ENCODE measurements at places on chromosomes 1 and 21.

DNA sequence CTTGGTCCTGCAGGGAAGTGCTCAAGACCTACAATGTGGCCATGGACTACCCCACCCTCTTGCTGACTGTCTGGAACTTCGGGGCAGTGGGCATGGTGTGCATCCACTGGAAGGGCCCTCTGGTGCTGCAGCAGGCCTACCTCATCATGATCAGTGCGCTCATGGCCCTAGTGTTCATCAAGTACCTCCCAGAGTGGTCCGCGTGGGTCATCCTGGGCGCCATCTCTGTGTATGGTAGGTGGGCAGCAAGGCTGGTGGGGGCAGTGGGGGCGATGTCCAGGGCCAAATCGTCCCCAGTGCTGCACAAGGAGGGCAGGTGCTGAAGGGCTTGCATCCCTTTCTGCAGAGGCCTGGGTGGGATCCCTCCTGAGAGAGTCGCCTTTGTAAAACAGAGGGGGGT, 18.4 kb downstream of the PSEN2 start:
- DNase-seq = no peak

GRCh38 chr1:203454986-203455471, 20.6 kb upstream of the PRELP start:
- DNase-seq = no peak

- DNase-seq = no peak
Observed at GRCh38 chr1:157403203-157403602, 149.1 kb downstream of the FCRL5 start.

GRCh38 chr21:36171336-36171735, 14.7 kb downstream of the DOP1B start:
- no peak for DNase-seq

DNA sequence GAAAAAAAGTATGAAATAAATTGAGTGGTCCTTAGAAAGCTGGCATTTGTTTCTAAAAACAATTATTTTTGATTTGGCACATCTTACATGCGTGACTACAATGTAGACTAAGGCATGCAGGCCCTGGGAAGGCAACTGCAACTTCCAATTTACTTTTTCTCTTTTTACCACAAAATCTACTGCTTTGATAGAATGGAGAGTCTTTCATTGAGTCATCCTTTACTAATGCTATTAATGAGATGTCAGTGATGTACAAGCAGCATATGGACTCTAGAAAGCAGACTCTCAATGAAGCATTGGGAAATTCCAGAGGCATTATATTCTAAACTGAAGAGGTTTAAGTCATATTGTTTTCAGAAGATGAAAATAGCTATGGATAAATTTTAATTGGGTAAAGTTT, 29.6 kb upstream of the PRRX1 start:
- DNase-seq = peak; percentile 43

- DNase-seq = no peak
Observed at GRCh38 chr1:236548452-236548851, 24.7 kb downstream of the LGALS8 start.

All from AG08395 (cell line).